Activated CD8-positive, alpha-beta memory T cell treated with anti-CD3 and anti-CD28 coated beads for 48 hours (primary cell): ENCODE measurements at places on chromosomes 13 and 19.

DNA sequence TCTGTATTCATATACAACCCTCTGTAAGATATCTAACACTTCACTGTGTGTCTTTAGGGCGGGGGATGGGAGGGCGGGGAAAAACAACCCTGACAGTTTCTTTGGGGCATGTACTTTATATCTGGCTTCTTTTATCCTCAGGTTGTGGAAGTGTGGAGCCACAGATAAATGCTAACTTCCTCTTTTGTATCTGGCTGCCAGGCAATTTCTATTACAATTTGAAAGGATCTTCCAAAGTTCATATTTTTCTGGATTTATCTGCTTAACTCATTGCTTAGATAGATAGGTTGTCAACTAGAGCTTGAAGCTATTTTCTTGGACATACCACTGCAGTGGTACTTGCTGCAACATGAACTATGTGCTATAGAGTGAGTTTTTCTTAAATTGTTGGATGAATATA, 393.0 kb downstream of the LMO7 start:
- DNase-seq = no peak

DNA sequence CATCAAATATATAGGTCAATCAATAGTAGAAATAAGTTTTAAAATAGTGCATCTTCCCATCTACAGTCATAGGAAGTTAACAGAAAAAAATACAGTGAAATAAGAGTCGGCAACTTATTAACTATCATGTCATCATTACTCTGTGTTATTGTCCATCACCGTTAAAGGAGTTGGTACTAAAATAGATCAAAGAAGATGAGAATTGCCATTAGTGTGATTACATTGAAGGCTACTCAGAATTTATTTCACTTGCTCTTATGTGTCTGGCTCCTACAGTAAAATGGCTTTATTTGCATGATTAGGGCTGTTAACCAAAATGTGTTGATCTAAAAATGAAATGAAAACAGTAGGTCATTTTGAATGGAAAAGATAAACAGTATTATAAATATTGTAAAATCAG, 162.5 kb upstream of the SLITRK1 start:
- no peak for DNase-seq

- DNase-seq = no peak
These were observed 7.7 kb downstream of the TMEM259 start for GRCh38 chr19:1013218-1013617.

DNA sequence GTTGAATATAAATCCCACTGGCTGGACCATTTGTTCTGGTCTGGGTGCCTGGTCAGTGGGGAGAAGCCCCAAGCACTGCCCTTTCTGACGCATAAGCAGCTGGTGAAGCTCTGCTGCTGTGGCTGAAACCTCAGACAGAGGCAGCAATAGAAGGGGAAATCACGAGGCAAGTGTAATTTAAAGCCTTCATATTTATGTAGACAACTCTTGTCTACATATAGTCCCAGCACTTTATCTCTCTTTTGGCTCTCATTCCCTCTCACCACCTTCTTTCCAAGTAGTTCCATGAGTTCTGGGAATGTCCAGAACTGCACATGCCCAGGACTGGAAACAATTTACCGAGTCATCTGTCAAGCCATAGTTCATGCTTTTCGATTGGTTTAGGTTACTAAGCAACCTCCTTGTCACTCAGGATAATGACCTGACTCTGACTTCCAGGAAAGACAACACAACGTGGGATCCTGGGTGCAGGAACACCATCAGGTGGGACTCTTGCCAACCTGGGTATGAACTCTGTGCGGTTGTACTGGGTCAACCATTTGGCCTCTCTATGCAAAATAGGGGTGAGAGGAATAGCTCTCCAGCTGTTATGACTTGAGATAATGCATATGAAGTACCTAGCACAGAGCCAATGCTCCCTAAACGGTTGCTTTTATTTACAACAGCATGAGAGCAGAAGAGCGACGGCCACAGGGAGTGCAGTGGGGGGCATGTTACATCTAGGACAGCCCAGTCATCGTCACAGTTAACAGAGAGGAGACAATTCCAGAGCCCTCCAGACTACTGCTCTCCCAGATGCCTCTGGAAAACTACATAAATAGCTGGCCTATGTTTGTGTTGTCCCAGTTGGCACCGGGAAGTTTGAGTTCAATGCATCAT, 321.9 kb downstream of the FOXO1 start:
- no peak for DNase-seq

DNA sequence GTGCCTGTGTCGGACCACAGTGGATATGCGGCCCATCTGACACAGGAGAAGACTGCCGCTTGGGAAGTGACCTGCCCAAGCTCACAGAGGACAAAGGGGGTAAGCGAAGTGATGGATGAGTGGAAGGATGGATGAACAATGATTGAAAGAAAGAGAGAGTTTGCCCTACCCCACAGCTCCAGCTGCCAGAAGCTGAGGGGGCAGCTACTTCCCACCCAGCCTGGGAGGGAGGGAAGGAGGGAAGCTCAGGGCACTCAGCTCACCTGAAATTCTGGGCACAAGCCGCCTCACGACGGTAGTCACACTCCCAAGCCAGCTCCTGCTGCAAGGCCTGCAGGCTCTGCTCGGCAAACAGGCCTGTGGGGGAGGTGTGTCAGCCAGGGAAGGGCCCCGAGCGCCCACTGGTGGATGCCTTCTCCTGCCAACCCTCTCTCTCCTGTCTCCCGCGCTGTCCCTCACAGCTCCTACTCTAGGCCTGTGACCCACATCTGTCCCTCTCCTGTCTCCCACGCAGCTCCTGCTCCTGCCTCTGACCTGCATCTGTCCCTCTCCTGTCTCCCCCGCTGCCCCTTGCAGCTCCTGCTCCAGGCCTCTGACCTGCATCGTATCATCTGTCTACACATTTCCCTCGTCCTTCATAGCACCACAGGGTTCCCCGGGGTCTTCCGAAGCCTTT, 12.0 kb upstream of the NUMBL start:
- no peak for DNase-seq

GRCh38 chr13:59534806-59535205, 628.9 kb downstream of the DIAPH3 start:
- no peak for DNase-seq

DNA sequence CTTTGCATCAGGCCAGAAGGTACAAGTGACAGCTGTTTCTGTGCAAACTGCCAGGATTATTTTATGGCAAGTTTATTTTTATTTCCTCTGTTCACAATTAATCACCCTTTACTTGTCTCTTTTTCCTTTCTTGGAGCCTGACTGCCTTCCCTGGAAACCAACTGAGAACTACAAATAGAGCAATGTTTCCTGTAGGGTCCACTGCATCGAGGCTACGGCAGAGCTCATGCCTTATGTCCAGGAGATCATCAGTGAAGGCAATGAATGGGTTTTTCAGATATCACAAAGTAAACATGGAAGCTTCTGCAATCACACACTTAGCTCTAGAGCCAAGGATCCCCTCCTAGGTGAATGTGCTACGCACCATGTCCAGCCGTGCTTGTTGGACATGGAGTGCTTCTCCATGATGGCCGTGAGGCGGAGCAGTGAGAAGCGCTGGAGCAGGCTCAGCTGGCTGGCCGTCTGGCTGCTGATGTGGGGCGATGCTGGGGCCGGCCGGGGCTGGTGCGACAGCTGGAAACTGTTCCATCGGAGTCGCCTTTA, 110.9 kb downstream of the KL start:
- DNase-seq = no peak

- no peak for DNase-seq
These were observed 4.2 kb downstream of the DHX34 start for GRCh38 chr19:47353307-47353712.

- no peak for DNase-seq
These were observed 16.0 kb downstream of the MAU2 start for GRCh38 chr19:19336597-19336996.

- DNase-seq = no peak
These were observed 11.6 kb downstream of the GATAD2A start for GRCh38 chr19:19417046-19417445.

GRCh38 chr19:42242512-42243409, at the start of gene GSK3A:
GSK3A (minus strand) TSS chr19:42242602; CDS start chr19:42242465, 137 bp downstream.
- peak; percentile 83 for DNase-seq

DNA sequence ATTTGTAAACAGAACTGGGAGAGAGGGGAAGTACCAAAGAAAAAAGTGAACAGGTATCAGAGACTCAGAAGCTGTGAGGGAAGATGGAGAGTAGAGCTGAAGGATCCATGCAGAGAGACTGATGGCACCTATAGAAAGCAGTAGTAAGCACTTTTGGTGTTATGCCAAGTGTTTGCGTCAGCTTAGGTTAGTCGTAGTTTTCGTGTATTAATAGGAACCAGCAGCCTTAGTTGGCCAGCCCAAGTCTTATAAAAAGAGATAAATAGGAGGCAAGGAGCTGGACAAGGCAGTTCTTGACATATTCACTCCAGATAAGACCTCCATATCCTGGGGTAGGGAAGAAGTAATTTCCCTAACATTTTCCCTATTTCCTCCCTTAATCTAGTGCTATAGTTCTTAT, 214.2 kb downstream of the OXGR1 start:
- no peak for DNase-seq

DNA sequence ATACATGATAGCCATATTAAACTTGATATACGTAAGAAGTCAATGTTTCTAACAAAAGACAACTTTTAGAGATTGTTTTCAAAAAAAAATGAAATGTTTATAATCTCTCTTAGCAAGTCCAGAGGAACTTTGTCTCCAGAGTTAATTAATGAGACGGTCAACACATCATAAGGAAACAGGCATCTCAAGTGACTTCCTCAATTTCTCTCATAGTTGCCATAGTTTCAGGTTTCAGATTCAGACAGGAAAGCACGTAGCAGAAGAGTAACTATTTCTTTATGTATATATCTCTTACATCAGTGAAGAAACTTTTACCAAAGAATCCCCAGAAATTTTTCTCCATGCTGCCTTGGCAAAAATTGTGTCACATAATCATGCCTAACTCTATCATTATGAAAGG, 159.6 kb upstream of the ATXN8OS start:
- no peak for DNase-seq

GRCh38 chr19:16820056-16820455, 9.1 kb upstream of the SIN3B start:
- DNase-seq = no peak

- no peak for DNase-seq
These were observed 8.1 kb upstream of the SERPINE3 start for GRCh38 chr13:51331354-51331861.

GRCh38 chr19:56091066-56091490, 30.0 kb downstream of the ZNF787 start:
- no peak for DNase-seq

DNA sequence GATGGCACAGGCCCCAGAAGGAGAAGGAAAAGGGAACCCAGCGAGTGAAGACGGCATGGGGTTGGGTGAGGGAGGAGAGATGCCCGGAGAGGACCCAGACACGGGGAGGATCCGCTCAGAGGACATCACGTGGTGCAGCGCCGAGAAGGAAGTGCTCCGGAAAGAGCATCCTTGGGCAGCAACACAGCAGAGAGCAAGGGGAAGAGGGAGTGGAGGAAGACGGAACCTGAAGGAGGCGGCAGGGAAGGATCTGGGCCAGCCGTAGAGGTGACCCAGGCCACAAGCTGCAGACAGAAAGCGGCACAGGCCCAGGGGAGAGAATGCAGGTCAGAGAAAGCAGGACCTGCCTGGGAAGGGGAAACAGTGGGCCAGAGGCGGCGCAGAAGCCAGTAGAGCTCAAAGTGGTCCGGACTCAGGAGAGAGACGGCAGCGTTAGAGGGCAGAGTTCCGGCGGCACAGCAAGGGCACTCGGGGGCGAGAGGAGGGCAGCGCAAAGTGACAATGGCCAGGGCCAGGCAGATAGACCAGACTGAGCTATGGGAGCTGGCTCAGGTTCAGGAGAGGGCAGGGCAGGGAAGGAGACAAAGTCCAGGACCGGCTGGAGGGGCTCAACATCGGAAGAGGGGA, 1.1 kb downstream of the PPP1R12C start:
- peak; percentile 15 for DNase-seq

- no peak for DNase-seq
These were observed 4.5 kb upstream of the RASAL3 start for GRCh38 chr19:15468675-15469512.

GRCh38 chr19:52200044-52200443, 10.2 kb downstream of the PPP2R1A start:
- DNase-seq = no peak

DNA sequence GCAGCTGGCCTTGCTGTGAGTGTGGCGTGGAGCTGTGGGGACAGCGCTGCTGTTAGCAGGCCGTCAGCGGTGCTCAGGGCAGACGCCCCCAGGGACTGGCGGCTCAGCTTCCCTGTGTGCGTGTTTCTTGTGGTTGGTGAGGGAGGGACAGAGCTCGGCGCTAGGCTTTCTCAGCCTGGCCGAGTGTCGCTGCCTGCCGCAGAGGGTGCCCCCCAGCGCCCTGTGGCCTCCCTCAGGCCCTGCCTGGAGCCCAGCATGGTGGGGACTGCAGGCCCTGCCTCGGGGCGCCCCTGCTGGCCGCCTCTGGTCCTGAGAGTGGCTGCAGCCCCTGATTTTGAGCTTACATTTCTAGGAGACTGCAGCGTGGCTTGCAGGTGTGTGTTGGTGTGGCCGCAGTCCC, 35.5 kb downstream of the DOT1L start:
- DNase-seq = no peak

DNA sequence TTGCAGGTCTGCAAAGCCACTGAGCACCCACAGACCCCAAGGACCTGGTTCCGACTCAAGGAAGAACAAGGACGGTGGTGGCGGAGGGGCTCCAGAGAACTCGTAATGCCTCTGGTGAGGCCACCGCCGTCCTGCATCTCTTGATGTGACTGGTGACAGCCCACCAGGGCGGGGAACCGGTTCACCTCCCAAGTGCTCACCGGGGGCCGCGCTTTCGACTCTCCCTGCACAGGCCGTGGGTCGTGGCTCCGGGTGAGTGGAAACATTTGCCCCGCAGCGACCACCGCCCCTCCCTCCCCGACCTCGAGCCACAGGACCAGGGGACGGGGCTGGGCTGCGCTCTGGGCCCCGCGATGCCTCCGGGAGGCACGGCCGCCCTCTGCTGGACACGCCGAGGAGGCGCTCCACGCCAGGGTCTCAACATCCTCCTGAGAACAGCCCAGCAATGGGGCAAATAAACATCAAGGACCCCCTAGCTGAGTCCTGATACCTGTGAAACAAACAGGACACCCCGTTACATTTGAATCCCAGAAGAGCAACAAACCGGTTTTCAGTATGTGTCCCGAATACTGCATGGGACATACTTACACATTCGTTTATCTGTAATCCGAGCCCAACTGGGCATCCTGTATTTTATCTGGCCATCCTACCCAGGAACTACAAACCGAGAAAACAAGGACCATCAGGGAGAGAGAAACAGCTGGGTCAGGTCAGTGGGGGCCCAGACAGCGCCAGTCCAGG, 3.9 kb upstream of the PLPP2 start:
- no peak for DNase-seq
